CD4-positive, alpha-beta T cell treated with Interleukin-2 at 100 ng/mL for 4 hours (primary cell): ENCODE measurements at places on chromosomes 2 and 18.

GRCh38 chr2:66575625-66576310 lies 140.8 kb downstream of the MEIS1 start:
- DNase-seq = no peak

GRCh38 chr2:49224426-49225010 lies 70.2 kb upstream of the FSHR start:
- DNase-seq = no peak

DNA sequence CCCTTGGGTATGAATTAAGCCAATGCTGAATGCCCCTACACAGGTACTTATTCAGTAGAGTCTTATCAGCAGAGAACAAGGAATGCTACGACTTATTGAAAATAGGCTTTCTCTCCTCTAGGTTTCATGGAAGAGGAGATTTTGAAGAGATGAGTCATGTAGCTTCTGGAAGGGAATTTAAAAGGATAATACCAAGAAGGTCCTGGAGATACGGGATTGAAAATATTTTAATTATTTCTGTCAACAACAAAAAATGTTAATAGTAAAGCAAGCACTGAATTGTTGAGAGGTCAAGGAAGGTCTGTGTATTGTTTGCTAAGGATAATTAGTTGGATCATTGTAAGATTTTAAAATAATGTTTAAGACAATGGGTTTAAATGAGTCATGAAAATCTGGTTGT lies 293.0 kb upstream of the SPHKAP start:
- no peak for DNase-seq

- DNase-seq = no peak
Measured at GRCh38 chr2:215120401-215120800, 18.0 kb downstream of the ABCA12 start.

DNA sequence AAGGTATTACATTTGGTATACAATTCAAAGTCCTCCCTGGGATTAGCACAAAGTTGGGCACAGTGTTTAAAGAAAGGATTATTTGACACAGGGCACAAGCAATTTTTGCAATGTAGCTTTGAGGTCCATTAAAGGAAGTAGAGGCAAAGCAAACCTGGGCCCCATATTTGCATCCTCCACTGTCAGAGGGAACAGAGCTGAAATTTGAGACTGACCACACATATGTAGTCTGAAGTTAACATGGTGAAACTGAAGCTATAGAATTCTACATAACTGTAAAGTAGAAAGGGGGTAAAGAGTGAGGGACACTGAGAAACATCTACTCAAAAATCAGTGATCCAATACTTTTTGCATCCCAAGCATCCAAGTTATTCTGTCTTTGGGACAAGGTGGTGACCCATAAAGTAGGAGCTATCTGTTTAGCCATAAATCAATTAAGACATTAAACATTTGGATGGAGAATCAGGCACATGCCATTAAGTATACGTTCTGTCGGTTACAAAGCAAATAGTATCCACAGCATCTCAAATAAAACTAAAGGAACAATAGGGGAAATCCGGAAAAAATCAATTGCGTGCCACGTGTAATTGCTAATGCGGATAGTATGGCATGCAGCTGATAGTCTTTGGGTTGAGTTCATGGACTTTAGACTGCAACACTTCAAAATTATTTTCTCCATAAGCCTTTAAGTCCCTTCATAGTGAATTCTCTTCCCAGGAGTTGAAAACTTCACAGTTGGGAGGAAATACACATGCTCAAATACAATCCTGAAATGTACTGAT lies 72.6 kb downstream of the PLEKHM3 start:
- no peak for DNase-seq

GRCh38 chr18:49352321-49352720 lies 108.1 kb downstream of the DYM start:
- DNase-seq = no peak

GRCh38 chr18:3530807-3531206 lies 80.8 kb downstream of the TGIF1 start:
- DNase-seq = no peak

- no peak for DNase-seq
Measured at GRCh38 chr18:56921896-56922480, 224.9 kb upstream of the BOD1L2 start.

GRCh38 chr2:102657770-102658169 lies 38.4 kb downstream of the SLC9A2 start:
- DNase-seq = no peak

GRCh38 chr2:215452725-215453124 lies 16.9 kb upstream of the FN1 start:
- no peak for DNase-seq

GRCh38 chr2:24508878-24509277 lies 17.8 kb downstream of the NCOA1 start:
- no peak for DNase-seq

DNA sequence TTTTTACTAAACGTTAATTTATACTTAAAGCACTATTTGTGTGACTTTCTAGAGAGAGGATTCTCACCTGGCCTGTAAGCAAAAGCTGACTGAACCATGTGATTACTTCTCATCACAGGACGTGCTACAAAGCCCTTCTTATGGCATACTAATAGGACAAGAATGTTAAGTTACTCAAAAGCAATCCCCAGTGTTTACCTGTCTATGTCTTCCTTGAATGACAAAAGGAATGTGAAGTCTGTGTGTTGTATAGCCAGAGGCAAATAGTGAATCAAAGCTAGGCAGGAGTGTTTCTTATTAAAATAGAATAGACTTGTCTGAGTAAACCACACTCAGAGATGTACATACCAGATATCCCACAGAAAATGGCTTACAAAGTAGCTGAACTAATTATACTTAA lies 1465.5 kb downstream of the SUCLG1 start:
- no peak for DNase-seq

- no peak for DNase-seq
Measured at GRCh38 chr2:147487286-147487977, 357.4 kb upstream of the ACVR2A start.

DNA sequence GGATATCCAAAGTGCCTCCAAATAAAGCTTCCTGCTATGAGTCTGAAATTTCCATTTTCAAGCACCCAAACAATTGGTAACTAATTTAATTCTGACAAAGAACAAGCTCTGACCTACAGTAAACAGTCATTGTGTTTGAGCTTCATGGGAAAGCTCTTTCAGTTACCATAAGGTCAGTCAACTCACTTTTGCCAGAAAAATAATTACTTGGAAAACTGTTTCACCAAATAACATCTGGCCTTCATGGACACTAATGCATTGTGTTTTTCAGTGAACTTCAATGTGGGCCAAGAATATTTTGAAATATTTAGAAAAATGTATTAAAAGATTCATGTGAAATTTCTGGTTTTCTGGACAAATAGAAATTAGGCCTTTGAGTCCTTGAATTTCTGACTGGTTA lies 369.9 kb downstream of the GALR1 start:
- DNase-seq = no peak

GRCh38 chr18:22694954-22695353 lies 238.2 kb upstream of the RBBP8 start:
- DNase-seq = no peak

- DNase-seq = peak; percentile 31
Measured at GRCh38 chr2:98769784-98770183, 38.9 kb upstream of the MGAT4A start.

GRCh38 chr2:106034325-106034724 lies 159.8 kb downstream of the UXS1 start:
- DNase-seq = no peak

- no peak for DNase-seq
Measured at GRCh38 chr2:126664639-126665038, 8.7 kb downstream of the GYPC start.

DNA sequence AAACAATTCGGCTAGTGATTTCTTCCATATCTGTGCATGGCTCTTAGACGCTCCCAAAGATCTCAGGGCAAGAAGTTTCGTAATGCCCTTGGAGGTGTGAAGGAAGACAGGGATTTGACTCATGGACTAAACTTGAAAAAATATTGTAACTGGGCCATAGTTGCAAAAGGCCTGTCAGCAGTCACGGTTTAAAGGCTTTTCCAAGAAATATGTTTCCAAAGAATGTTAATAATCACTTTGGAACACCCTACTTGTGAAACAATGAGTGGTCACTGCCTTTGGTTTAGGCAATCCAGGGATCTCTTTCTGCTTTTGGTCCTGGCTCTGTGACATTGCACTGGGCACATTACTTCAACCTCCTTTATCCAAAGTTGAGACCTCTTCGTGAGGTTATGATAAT lies 102.5 kb upstream of the RASGRP3 start:
- DNase-seq = no peak
